ENCODE measurements at places on chromosomes 7 and 10.
A peak's percentile ranks its signal among the peaks of the same experiment; 100 is the strongest.

DNA sequence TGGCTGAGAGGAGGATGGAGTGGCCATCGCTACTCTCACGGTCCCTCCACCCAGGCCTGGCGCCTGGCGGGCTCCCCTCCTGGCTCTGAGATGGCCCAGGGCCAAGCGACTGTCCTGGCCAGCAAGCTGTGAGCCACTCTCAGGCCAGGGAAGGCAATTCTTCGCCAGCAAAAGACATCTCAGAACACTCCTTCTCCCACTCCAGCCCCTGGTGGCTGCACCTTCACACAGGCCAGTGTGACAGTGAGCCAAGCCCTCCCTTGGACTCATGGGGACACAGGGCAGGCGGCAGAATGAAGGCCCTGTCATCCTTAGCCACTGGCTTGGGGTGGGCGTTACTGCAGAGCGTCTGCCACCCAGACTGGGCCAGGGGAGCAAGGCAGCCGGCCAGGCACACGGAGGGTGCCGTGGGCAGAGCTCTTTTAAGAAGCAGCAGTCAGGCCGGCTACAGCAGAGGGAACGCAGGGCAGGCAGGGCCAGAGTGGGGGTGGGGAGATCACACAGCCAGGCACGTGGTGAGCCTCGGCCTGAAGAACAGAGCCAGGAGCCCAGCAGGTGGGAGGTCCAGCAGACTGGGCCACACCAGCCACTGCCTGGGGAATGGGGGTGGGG is 14.4 kb downstream of the STK32C start:
- no peak for DNase-seq

- DNase-seq, result peak; percentile 17
Observed at GRCh38 chr10:5071411-5072198, 22.6 kb upstream of the AKR1C3 start.

GRCh38 chr10:905972-906371 is 25.5 kb downstream of the LARP4B start:
- DNase-seq, result no peak

- peak; percentile 70 for DNase-seq
Observed at GRCh38 chr7:141053626-141054025, 20.2 kb upstream of the TMEM178B start.

GRCh38 chr7:98134420-98135228 is 28.0 kb downstream of the LMTK2 start:
- peak; percentile 20 for DNase-seq

- no peak for DNase-seq
Observed at GRCh38 chr7:142939226-142939910, at the start of gene LLCFC1. Gene LLCFC1 (plus strand): TSS chr7:142939484. CDS start chr7:142939622, 138 bp downstream.

- no peak for DNase-seq
Observed at GRCh38 chr7:20607216-20607615, 8.3 kb upstream of the ABCB5 start.

DNA sequence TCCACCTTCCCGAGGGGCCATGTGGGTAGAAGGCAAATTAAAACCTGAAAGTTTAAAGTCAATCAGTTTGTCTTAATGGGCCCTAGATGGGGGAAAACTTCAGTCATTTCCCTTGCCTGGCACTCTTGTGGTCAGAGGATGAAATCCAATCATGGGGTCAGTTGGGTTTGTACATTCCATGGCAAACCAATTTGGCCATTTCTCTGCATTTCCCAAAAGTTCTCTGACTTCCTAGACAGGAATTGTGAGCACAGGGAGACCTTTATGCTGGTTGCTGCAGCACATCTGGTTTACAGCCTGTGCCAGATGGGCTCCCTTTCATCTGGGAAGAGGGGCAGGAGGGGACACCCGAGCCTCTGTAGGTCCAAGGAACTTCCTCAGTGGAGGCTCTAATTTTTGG is 113.0 kb downstream of the CYP26A1 start:
- no peak for DNase-seq

DNA sequence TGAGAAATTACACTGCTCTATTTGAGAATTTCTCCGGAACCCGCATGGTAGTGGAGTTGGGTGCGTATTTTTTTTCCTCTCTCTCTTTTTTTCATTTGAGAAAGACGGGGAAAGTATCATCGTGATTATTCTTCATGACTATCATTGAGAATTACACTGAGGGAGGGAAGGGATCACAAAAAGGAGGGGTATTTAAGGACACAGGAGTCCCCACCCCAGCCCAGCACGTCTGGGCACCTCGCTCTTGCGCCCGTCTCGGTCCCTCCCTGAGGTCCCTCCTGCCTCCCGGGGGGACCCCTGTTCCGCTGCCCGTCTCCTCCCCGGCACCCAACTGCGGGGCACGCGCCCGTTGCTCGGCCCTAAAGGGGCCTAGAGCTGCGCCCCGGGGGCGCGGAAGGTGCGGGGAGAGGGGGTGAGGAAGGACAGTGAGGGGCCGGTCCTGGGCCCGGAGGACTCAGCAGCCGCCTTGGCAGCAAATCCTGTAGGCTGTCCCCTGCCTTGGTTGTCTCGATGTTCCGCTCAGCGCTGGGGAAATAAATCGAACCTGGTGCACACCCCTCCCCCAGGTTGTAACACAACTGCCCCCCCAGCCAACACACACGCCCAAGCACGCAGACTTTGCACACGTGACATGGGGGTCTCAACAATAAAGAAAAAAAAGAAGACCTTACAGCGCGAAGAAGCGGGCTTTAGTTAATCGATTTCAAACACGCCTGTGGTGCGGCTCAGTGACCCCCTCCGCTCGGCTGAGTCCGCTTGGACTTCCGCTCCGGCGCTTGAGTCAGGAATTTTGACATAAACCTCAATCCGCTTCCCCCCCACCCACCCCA is 18.6 kb upstream of the GATA3 start:
- DNase-seq, result no peak

DNA sequence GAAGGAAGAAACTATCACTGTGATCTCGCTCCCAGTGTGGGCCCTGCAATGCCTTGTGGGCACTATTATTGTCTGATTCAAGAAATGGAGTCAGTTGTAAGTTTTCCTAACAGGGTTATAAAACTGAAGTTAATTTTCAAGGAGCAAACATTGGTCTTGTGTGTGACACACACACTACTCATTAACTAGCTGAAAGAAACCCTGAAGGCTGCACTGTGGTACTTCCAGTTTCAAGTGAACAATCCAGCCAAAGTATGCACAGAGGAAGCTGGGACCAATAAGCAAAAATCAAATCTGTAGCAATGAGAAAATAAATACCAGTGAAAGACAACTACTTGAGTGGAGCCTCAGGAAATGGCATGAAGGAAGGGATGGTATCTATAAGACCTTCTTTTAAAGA is 506.6 kb upstream of the POT1 start:
- no peak for DNase-seq

- peak; percentile 45 for DNase-seq
Observed at GRCh38 chr7:51366930-51367613, 50.5 kb upstream of the COBL start.

GRCh38 chr10:129877773-129878371 is 86.2 kb downstream of the EBF3 start:
- peak; percentile 31 for DNase-seq

- DNase-seq, result peak; percentile 79
Observed at GRCh38 chr10:58531084-58531695, 18.5 kb downstream of the BICC1 start.

DNA sequence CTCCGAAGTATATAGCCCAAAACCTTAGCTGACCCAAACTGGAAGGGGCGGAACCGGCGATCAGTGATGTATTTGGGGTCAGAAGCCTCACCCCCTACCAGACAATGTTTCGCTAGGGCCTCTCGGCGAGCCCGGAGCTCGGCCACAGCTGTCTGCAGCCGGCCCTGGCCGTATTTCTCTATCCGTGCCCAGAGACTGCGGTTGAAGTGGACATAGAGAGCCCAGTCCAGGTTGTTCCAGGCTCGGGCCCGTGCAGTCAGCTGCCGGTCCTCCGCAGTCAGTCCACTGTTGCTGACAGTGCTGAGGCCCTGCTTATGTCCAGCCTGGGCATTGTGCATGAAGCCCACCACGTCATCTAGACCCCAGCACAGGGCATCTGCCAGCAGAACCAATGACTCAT is 1.5 kb upstream of the TRAPPC14 start:
- DNase-seq, result no peak

GRCh38 chr7:10924370-10924769 is 49.3 kb upstream of the PHF14 start:
- DNase-seq, result no peak

DNA sequence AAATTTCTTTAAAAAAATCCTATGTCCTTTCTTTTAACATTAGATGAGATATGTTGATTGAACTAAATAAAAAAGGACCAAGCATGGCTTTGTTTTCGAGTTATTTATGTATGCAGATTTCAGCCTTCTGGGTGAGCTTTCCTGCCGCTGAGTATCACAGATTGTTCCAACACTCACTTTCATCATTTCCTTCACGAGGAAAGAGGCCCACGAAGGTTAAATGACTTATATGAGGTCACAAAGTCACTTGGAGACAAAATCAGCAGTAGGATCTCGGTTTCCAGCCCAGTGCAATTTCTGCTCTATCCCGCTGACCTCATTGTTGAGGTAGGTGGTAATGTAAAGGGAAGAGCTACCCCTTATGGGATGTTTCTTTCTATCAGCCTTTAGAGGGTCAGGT is 226.8 kb downstream of the SKAP2 start:
- DNase-seq, result no peak

DNA sequence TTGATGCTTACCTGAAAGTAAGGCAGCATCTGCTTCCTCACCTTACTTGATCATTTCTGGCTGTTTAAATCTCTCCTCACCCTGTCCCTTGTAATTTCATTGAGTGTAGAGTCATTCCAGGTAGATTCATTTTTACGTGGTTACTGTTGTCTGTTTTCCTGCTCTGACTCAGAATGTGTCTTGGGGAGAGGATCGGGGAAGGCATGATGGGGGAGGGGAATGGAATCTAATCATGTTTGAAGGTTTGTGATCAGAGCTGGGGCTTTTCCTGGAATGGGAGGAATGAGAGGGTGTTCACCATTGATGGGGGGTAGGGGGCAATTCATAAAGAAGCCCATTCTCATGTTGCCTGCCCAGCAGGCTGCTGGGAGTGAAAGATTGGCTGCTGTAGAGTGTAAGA is 18.7 kb downstream of the SEC24C start:
- no peak for DNase-seq

DNA sequence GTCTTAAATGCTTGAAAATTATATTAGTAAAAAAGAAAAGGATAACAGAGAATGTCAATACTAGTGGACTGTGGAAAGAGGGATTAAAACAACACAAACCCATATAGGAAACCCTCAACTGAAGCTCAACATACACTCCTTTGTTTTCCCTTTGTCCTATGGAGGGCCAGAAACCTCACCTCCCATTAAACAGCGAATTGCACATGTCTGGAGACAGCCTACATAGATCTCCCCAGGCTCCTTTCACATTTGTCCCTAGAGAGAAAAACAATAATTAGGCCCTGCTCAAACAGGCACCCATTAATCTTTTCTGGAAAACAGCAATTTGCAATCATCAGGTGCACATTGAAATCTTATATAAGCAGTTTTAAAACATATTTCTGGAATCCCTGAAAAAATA is 87.6 kb upstream of the SEMA3D start:
- no peak for DNase-seq

DNA sequence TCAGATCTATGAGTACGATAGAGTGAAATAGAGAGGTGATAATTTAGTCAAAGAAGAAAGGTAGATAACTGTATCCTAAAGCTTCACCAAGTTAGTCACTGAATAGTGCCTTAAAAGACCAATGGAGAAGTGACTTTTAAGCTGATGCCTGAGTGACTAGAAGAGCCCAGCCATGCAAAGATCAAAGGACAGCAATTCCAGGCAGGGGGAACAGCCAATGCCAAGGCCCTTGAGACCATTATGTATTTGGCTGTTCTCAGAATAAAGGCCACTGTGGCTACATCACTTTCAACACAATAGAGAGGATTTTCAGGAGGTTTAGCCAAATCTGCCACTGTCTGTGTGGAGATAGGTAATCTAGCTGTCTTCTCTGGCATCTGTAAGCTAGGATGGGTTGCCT is 17.8 kb downstream of the HDAC9 start:
- no peak for DNase-seq

GRCh38 chr7:99557196-99557607 is 1.2 kb upstream of the ZNF655 start:
- DNase-seq, result no peak

DNA sequence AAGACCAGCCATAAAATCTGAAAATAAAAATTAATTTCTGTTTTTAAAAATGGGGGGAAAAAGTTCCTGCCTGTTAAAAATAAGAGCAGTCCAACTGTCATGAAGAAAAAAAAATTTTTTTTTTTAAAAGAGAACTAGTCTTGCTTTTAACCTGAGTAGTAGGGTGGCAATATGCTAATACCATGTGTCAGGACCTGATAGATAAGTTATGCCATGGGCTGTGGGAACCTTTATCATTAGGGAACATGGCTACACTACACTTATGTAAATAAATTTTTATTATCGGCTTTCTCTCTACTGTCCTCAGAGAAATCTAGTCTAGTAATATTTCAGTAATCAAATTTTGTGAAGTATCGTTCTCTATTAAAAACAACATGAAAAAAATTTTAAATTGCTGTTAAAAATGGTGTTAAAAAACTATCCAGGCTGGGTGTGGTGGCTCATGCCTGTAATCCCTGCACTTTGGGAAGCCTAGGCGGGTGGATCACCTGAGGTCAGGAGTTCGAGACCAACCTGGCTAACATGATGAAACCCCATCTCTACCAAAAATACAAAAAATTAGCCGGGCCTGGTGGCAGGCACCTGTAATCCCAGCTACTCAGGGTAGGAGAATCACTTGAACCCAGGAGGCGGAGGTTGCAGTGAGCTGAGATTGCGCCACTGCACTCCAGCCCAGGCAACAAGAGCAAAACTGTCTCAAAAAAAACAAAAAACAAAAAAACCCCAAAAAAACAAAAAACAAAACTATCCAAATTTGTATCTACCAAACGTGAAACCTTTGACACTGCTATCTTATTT is 20.7 kb downstream of the NT5C3A start:
- no peak for DNase-seq

- peak; percentile 88 for DNase-seq
Observed at GRCh38 chr10:59991661-59992060, 85.3 kb upstream of the CCDC6 start.

DNA sequence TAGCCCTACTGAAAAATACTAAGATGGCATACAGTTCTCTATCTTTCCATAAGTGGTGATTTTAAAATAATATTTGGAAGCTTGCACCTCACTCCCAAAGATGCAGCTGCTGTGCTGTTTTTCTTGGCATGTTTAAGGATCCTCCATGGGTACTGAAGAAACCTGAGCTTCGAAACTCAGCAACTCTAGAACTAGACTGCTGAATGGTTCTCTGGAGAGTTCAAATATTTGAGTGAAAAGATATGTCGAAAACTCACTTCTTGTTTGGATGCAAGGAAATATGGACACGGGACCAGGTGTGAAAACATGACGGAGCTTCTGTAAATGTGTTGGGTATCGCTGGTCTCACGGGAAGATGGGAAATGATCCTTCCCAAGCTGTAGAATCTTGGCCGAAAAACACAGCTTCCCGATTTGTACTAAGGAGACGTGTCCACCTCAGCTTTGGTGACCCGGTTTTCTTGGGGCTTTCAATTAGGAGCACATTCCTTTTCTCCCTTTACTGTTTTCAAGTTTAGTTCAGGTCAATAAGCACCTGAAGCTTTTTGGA is 543.8 kb upstream of the NRP1 start:
- DNase-seq, result no peak

GRCh38 chr10:97100657-97101056 is 85.1 kb downstream of the SLIT1 start:
- DNase-seq, result no peak
